ENCODE measurements at places on chromosomes 6 and 20.

- no peak for DNase-seq
Observed at GRCh38 chr6:54291146-54291545, 17.1 kb upstream of the TINAG start.

DNA sequence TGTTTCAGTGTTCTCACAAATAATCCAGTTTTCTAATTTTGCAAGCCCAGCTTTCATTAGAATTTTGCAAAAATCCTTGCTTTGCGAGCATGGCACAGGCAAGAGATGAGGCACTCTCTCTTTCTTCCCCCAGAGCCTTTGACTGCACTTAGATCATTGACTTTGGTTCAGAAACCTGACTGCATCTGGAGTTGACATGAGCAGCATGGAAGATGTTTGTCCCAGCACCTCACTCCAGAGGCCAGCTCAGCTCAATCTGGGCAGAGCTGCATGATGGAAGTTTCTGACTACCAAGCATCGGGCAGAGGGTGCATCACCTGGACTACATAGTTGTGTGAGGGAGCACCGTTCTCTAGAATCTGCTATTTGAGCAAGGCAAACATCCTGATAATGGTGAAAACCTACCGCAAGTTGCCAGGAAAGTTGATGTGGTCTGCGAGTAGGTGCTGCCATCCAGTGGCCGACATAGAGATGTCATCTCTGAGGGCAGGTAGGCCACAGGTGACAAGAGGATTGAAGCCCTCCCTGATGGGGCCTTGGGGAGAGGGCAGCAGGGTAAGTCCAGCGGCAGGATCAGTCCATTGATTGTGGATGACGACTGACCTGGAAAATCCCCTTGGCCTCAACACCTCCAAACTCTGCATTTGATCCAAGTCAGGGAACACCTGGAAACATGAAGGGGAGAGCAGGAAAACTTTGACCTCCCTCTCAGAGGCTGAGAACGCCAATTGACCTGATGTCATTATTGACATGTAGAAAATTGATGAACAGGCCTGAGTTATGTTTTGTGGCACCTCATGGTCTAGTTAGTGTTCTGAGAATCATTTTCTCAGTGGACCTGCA, 3.8 kb upstream of the LPA start:
- DNase-seq, result no peak

DNA sequence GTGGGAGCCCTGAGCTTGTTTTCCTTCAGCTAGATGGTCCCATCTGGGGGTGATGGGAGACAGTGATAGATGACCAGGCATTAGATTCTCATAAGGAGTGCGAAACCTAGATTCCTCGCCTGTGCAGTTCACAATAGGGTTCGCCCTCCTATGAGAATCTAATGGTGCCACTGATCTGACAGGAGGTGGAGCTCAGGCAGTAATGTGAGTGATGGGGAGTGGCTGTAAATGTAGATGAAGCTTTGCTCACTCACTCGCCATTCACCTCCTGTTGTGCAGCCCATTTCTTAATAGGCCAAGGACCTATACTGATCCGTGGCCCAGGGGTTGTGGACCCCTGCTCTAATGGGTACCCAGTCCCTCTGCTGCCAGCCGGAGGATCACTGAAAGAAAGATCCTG, 20.7 kb upstream of the KCNB1 start:
- no peak for DNase-seq

DNA sequence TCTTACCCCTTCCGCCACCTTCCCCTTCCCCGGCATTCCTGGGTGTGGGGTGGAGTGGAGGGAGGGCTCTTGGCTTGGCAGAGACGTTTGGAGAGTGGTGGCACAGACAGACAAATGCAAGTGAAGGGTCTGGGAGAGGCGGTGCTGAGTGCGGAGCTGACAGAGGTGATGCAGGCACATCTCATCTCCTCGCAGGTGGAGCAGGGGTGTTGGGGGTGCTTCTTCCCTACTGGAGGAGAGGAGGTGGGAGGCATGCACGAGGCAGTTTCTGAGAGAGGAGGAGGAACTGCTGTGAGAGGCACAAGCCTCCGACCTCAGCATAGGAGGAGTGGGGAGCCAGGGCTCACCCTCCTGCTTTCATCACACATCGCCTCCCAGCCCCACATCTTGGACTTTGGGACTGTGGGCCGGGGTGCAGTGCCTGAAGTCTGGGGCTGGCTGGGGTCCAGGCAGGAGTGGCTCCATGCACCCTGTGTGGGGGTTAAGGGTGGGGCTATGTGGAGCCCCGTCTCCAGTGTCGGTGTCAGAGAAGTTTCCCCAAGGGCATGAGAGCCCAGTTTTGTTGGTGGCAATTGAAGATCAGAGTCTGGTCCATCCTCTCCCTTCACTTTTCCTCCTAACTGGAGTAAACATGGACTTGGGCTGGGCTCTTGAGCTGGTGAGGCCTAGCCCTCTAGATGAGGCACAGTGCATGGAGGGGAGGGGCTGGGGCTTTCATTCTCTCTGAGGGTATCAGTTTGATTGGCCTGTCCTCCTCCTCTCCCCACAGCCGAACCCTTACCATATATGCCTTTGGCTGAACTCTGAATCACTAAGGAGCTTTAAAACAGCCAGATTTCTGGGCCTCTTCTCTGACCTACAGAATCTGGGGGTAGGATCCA, 20.2 kb upstream of the SLC22A7 start:
- DNase-seq, result no peak

DNA sequence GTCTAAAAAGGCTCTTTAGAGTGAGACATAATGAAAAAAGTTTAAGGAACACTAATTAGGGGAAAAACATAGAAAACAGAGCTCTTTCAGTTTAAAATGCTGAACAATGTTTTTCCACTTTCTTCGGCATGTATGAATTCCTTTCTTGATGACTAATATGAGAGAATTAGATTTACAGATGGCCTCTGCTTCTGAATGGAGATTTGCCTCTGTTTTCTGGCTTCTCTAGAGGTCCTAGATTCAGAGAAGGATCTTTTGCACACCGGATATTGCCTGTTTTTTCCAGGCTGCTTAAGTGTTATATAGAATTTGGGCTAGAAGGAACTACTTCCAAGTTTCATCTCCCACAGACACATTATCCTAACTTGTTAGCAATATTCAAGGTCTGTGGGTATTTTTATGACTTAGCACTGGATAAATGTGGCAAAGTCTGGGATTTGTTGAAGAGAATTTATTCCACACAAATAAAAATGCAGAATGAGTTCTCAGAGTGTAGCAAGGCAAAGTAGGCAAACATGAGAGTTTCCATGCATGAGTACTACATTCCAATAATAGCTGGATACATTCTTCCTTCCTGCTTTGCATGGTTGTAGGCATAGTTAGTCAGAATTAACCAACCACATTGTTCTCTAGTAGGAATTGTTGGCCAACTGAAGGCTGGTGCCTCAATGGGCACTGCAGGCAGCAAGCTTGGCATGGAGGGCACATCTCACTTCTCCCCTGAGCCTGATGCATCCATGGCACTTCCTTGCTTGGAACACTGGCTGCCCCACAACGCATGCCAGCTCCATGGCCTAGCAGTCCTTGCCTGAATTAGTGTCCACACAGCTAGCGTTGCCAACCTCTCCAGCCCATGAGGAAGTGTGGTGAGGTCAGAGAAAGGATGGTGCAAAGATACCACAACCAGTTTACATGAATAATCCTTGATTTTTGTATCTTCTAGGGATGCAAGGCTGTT, 224.2 kb downstream of the CLIC5 start:
- DNase-seq, result no peak

DNA sequence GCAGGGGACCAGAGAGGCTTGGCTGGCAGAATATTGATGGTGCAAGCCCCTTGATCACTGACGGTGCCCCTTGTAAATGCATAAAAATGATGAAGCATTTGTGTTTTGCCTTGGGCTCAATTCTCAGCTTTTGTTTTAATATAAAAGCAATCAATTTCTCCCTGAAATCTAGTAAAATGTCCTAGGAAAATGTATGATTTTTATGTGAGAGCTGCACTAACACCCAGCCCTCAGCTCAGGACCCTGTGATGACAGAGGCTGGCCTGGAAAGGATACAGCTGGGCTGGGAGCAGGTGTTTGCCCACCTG, 84.7 kb upstream of the PHACTR3 start:
- no peak for DNase-seq

DNA sequence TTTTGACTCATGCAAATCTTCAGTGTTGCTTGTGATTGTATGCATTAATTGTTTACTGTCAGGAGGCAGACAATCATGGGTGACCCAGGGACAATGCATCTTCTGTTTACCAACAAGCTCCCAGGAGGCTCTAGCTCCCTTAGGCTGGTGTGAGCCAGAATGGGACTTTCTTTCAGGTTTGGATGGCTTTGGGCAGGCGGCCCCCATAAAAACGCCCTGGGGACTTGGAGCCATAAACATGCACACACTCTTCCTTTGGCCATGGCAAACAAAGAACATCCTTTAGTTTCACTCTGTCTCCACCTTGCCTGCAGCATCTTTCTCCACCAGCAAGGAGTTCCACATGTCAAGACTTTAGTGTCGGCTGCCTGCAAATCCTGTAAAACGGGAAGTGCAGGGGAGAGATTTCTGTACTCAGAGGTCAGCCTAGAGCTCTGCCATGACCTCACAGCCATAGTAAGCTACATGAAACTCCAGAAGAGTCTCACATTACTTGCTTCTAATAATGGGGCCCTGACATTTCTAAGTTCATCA, 127.6 kb downstream of the MAP3K7 start:
- no peak for DNase-seq

- DNase-seq, result no peak
Observed at GRCh38 chr20:62244644-62245108, 6.4 kb downstream of the OSBPL2 start.

DNA sequence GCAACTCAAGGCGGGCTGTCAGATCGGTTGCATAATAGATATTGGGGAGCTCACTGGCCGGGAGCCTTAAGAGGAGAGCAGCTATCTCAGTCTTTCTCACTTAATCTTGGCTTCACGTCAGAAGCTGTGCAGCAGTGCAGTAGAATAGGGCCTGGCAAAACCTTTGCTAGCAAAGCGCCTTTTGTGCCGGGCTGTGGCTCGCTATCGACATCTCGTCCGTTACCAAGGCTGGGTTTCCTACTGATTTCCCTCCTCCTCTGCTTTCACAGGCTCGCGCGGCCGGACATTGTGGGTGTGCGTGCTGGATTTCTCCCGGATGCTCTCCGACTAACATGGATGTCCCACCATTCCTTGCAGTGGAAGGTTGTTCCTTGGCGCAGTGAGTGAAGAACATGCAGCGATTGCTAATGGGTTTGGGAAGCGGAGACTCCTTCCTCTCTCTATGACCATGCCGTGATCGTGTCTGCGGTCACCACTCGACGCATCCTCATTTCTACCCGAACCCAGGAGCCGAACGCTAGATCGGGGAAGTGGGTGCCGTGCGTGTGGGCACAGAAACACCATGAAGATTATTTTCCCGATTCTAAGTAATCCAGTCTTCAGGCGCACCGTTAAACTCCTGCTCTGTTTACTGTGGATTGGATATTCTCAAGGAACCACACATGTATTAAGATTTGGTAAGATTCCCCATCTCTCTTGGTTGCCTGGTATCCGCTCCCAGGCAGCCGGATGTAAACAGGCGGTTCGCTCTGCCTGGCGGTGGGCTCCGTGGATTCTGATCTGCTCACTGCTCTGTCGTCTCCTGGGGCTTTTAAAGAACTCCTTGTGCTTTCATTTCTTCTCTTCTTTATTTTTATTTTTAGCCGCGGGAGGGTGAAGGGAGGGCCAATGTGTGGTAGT, 5.5 kb downstream of the GRIK2 start:
- DNase-seq, result no peak

GRCh38 chr6:129195643-129196042, 312.7 kb downstream of the LAMA2 start:
- no peak for DNase-seq

- no peak for DNase-seq
Observed at GRCh38 chr6:48670546-48670945, 559.5 kb upstream of the PTCHD4 start.

DNA sequence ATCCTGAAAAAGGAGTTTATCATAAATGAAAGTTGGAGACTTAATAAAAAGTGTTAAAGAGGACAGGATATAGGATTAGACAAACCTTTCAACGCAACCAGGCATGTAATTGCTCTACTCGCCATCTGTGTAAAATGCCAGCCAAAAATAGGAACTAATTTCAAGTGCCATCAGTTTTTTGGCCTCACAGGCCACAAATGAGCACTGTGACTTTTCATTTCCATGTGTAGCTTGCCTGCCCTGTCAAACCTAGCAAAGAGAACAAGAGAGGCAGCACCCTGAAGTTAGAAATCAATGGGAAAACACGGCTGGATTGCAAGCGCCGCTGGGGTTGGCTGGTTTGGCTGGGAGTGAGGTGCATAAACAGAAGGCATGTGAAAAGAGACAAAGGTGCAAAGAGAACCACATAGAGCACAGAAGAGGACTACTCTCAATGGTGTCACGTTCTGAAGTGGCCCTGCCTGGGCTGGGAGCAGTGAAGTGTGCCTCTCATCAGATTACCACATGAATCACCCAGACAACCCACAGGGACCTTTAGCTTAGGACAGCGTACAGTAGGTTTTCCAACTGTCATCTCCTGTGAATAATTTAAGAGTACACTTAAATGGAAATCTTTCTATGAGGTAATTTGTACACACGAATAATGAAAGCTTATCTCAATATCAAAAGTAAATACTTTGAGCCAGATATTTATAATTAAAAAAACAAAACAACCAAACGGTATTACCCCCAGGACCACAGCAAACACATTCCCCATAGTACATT, 78.0 kb upstream of the NHSL1 start:
- DNase-seq, result no peak

GRCh38 chr20:17705916-17706315, 6.2 kb downstream of the BANF2 start:
- DNase-seq, result no peak

- no peak for DNase-seq
Observed at GRCh38 chr20:60009826-60010616, 51.8 kb downstream of the CDH26 start.

- peak; percentile 54 for DNase-seq
Observed at GRCh38 chr6:135195522-135195921, 14.4 kb downstream of the MYB start.

GRCh38 chr20:19976595-19977372, 40.4 kb upstream of the NAA20 start:
- no peak for DNase-seq

GRCh38 chr20:4490045-4490444, 231.7 kb upstream of the PRND start:
- DNase-seq, result no peak

DNA sequence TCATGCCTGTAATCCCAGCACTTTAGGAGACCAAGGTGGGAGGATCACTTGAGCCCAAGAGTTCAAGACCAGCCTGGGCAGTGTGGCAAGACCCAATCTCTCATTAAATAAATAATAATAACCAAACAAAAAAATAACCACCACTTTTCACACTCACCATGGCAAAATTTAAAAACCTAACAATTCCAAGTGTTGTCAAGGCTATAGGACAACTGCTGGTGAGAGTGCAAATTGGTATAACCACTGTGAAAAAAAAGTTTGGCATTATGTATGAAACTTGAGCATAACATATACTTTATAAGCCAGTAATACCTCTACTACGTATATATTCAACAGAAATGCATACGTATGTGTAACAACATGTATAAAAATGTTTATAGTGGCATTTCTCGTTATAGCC, 3.8 kb downstream of the PRR3 start:
- no peak for DNase-seq
